Adrenal gland (tissue), 19 donors: ENCODE measurements at places on chromosomes 1 and 21. TPM values are rescaled to one million over a fixed set of nuclear protein-coding genes. Genes with fewer than 3 reads are reported as not detected.

DNA sequence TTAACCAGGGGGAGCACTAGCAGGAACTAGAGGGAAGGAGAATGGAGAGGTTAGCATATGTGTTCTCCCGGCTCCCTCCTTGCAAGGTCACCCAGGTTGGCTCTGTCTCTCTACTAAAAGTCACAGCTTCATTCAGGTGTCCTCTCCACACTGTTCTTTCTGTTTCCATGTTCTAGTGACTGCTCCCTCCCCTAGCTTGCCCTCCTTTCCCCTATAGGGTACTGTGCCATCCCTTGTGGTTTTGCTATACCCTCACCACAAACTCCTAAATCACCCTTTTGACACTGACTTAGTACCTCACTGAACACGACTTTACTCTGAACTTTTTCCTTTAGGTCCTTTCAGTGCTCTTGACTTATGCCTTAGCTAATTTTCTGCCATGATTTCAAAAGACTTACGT, 389.3 kb downstream of the ST6GALNAC3 start:
- no peak for DNase-seq

GRCh38 chr1:91803847-91804545, 82.0 kb downstream of the TGFBR3 start:
- DNase-seq = no peak

GRCh38 chr1:244337839-244338238, 113.9 kb downstream of the ADSS2 start:
- no peak for DNase-seq

- DNase-seq = no peak
Measured at GRCh38 chr1:170318736-170319135, 173.0 kb downstream of the NTMT2 start.

- DNase-seq = no peak
Measured at GRCh38 chr21:42673633-42674328, 20.4 kb downstream of the PDE9A start.

- DNase-seq = peak; percentile 38
Measured at GRCh38 chr1:170885551-170885950, 49.8 kb upstream of the MROH9 start.

GRCh38 chr1:55773211-55773940, 558.2 kb upstream of the USP24 start:
- no peak for DNase-seq

GRCh38 chr1:64212031-64212430, 8.6 kb downstream of the UBE2U start:
- DNase-seq = no peak

DNA sequence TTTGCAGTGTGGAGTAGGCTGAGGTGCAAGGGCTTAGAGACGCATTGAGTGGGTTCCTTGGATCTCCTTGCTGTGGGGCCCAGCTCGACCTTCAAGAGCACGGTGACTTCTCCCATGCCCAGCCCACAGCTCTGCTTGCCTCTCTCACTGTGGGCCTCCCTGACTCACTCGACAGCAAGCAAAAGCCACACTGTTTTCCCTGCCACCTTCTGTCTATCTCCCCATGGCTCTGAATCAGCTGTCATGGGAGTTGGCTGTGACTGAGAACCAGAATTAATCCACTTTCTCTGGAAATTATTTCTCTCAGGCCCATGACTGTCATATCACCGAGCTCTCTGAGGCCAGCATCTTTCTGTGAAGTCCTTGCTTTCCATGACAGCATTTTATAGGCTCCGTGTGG, 140.7 kb downstream of the NOS1AP start:
- no peak for DNase-seq

DNA sequence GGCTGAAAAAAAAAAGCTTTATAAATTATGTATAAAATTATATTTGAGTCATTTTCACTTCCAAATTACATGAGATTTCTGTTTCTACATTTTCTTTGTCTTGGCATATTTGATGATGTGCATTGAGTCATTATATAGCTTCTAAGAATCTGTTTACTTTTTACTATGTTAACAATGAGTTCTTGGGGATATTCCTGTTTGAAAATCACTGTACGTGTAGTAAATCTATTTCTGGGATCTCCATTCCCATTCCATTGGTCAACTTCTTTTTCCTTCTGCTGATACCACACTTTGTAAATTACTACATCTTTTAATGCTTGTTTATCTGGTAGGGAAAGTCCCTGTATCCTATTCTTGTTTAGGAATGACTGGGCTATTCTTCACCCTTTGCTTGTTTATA, 43.6 kb downstream of the TNFRSF9 start:
- DNase-seq = no peak

- DNase-seq = no peak
Measured at GRCh38 chr1:24929398-24930259, 447 bp downstream of the RUNX3 start.

DNA sequence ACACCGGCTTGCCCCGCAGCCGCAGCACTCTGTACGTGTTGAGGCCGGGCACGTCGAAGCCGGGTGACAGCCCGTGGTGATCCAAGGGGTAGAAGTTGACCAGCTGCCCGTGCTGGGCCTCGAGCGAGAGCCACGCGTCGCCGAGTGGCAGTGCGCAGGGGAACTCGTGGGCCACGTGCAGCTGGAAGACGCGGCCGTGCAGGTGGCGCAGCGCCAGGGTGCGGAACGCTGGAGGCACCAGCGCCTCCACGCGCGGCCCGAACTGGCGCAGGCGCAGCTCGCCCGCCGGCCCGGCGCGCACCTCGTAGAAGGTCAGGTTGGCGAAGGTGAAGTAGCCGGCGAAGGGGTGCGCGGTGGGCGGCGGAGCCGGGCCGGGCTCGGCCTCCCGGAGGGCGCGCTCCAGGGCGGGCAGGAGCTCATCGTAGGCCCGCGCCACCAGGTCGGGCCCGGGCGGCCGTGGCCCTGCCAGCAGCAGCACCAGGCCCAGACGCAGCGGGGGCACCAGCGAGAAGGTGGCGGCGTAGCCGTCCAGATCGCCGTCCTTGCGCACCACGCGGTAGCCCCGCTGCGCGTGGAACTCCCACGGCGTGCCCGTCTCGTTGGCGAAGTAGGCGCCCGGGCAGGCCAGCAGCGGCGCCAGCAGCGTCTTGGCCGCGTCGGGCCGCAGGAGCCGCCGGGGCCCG, 19.5 kb downstream of the LACTBL1 start:
- DNase-seq = no peak

DNA sequence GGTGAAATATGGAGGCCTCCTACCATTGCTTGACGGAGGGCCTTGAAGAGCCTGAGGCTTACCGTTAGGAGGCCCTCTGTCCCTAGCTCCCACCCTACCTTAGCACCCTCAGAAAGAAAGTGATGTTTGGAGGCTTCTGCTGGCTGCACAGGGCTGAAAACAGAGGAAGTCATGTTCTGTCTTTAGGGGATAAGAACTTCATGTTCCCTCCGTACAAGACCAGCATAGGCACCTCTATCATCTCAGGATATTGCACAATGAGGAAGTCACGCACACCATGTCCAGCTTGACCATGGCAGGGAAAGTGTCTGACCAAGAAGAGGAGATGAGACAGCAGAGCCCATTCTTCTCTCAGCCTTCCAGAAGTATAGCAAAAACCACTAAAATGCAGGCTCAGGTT, 13.8 kb downstream of the ADORA3 start:
- peak; percentile 72 for DNase-seq

Gene MSH4
- total RNA-seq = 0.33 TPM

Gene SPRR5
- total RNA-seq = not detected

Gene GBP6
- total RNA-seq = 0.54 TPM

Gene LRIG2
- 11.6 TPM for total RNA-seq

Gene EPS15
- 111 TPM for total RNA-seq

Gene C1QA
- 953 TPM for total RNA-seq

Gene SCAMP3
- total RNA-seq = 107 TPM
